ENCODE measurements at places on chromosomes 5 and 9.

GRCh38 chr9:114291064-114291474 is 31.8 kb upstream of the ORM1 start:
- peak; percentile 39 for DNase-seq

DNA sequence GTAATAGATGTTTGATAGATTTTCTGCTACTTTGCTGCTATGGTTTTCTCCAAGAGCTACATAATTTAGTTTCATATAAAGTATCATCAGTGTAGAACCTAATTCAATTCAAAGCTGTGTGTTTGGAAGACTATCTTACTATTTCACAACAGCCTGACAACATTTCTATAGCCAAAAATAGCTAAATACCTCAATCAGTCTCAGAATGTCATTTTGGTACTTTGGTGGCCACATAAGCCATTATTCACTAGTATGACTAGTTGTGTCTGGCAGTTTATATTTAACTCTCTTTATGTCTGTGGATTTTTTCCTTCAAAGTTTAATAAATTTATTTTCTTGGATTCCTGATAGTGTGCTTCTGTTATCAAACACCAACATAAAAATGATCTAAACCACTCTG is 35.1 kb upstream of the CCDC152 start:
- DNase-seq: no peak

DNA sequence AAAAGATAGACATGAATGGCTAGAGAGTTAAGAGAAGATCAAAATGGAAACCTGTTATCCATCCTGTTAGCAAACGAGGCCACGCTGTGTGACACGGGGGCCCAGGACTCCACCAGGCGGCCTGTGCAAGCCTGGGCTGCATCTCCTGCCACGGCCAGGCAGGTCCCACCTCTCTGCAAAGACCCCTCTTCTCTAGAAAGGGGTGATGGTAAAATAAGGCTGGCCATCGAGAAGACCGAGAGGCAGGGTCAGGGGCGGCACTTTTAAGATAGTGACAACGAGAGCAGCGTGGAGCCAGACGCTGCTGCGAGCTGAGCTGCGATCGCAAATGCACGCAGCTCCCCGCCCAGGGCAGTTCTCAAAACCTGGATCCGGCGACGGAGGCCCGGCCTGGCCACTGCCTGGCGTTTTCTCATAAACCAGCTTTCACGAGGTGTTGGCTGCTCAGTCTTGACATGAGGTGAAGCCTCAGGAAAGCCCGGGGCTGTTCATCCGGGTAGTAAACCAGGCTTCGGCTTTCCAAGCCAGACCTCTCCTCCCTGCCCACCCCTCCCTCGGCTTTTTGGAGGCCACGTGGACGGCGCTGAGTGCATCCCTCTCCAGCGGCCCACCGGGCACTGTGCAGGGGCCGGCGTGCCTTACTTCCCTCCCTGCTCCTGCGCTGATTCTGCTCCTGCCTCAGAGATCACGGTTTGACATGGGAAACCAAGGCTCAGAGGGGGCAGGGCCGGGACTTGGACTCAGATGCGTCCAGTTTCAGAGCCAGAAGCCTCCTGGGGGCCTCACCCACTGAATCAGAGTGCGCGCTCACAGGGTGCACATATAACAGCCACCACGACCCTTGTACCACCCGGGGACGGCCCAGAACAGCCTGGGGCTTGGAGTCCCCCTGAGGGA is 151.6 kb upstream of the PHYKPL start:
- DNase-seq: no peak

DNA sequence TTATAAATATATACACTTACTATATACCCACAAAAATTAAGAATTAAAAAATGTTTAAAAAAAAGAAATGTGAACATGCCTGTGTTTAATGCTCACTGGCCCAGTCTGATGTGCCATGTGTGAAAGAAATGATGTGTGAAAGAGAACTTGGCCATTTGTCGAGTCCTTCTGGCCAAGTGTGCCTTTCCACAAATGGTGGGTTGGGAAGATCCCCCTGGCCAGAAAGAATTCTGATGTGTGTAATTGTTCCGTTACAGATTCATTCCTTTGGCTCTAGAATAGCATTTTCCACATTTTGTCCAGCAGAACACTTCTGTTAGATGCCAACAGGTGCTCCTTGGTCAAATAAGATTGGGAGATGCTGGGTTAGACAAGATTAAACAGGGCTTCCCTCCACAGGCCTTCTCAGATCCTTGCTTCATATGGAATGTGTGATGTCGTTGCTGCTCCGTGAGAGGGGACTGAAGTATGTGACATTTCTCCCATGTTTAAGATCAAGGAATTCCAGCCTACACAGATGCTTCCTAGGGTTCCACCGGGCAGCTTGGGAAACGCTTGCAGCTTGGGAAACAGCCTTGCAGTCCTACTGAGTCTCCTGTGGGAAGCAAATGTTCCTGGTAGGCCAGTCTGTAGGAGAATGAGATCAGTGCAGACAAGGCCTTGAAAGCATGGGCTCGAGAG is 32.1 kb downstream of the GDNF start:
- DNase-seq: no peak

DNA sequence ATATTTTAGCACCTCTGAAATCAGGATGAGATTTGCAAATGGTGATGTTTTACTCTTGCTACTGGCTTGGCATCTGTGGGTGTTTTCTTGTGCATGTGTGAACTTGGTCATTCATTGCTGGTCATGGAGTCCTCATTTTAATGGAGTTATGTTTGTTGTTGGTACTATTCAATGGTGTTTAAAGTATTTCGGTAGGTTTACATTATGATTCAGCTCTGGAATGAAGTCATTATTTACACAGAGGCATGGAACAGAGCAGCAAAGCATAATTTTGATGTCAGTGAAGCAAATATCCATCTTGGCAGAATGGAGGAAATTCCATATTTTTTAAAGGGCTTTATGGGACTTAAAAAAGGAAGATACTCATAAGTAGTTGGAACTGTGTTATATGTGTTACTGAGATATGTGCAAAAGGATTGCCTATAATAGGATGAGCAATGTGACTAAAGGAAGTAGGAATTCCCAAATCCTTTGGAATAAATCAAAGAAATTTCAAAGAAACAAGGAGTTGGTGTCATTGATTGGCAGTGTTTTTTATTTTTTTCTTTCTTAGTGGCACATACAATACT is 147.4 kb downstream of the ACTBL2 start:
- no peak for DNase-seq

- no peak for DNase-seq
These were observed 60.2 kb upstream of the SRP19 start for GRCh38 chr5:112800891-112801290.

DNA sequence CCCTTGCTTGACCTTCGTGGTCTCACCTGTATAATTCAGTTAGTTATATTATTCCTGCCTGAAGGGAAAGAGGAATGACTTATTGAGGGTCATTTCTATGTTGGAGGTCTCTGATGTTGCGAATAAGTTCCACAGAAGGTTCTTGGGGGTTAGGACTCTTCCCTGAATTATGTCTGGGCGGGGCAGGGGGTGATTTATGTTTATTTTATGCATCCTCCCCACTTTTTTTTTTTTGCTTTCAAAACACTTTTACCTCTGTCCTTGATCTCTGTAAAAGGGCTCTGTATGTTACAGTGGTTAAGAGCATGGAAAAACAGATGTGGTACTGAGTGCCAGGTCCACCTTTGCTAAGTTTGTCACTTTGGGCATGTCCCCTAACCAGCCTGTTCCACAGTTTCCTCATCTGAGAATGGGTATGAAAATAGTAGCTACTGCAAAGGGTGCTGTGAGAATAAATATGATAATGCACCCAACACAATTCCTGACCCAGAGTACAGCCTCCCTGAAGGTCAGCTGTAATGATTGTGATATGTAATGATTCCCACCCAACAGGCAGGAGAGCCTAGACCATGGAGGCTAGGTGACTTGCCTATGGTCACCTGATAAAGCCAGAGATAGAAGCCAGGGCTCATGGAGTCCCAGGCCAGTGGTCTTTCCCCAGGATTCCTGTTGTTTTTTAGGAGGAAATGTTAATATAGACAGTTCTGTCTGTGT is 54.8 kb downstream of the SLC22A5 start:
- DNase-seq: no peak

- DNase-seq: no peak
These were observed 287.0 kb upstream of the ARRDC3 start for GRCh38 chr5:91670122-91670521.

DNA sequence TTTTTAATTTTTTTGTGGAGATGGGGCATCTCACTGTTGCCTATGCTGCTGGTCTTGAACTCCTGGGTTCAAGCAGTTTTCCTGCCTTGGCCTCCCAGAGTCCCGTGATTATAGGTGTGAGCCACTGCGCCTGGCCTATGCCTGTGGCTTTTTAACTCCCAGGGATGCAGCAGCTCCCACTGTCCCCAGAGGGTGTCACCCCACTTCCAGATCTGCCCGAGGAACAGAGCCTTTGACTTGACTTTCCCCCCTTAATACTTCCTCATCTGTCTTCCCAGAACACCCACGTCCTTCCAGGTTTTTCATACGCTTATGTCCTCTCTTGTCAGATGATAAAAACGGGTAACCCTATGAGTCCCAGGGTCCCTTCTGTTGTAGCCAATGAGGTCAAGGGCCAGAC is 7.6 kb upstream of the PRRC2B start:
- DNase-seq: no peak

DNA sequence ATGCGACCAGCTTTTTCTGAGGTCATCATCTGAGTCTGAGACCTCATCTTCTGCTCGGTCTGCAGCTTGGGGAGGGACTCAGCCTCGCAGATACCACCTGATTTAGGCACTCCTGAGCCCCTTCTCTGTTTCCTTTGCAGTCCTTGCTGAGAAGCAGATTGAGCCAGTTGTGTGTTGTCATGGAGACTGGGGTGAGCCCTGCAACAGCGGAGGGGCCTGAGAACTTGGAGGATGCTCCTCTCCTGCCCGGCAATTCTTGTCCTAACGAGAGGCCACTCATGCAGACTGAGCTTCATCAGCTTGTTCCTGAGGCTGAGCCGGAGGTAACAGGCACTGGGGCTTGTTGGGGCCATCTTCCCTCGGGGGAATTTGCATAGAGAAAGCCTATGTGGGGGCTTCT is 19.2 kb downstream of the TEX53 start:
- DNase-seq: no peak

- DNase-seq: no peak
These were observed 214.0 kb downstream of the ENC1 start for GRCh38 chr5:74426506-74426905.

DNA sequence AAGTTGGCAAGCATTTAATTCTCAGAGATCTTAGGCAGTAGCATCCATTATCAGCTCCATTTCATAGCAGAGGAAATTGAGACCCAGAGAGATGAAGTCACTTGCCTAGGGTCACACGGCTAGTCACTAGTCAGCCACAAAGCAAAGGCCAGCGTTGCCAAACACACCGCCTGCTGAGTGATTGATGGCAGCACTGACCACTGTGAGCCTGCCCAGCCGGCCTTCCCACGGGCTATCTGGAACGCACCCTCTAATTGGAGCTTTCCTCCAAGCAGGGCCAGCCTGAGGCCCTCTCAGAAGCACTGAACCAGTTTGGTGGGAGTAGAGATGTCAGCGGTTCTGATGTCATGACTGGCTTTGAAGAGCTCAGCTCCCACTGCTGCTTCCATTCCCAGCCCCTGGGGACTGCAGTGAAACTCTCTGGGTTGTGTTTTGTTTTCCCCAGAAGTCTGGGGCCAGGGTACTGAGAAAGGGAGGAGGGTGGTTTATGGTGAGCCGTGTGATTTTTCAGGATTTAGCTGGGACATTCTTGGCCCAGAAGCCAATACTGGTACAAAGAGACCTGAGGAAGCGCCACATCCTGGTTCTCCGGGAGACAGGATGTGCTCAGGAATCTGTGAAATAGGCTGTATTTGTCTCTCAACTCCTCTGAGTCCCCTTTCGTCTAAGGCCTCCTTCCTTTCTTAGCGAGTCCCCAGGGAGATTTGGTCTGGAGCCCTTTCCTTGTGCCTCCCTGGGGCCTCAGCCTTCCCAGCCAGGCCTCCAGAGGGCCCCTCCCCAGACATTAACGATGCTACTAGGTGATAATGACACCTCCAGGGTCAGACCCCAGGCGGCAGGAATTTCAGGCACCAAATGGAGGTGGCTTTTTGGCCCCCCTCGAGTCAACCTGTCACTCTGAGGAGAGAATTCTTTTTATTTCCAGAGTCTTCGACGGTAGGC is 44.5 kb downstream of the SPRY4 start:
- DNase-seq: no peak

GRCh38 chr5:102625928-102626327 is 127.1 kb upstream of the SLCO6A1 start:
- DNase-seq: no peak

- DNase-seq: no peak
These were observed 30.6 kb upstream of the IL6ST start for GRCh38 chr5:56025151-56025885.

GRCh38 chr5:39520232-39520572 is 95.4 kb upstream of the DAB2 start:
- no peak for DNase-seq

DNA sequence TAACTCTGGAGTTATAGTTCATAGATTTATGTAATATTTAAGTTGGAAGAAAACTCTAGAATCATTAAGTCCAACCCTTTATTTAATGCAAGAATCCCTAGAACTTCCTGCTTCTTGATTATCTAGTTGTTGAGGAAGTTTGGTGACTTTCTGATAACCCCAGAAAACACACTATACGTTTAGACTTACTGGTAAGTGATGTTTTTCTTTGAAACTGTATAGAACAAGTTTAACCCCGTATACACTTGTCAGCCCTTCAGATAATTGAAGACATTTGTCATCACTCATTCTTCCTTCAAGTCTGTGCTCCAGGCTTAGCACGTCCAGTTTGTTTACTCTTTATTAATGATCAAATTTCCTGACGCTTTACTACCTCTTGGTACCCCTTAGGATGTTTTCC is 9.0 kb downstream of the NDUFS4 start:
- DNase-seq: no peak

- DNase-seq: no peak
These were observed 2.7 kb upstream of the KIF4B start for GRCh38 chr5:155010881-155011280.

- no peak for DNase-seq
These were observed 276.0 kb upstream of the DAP start for GRCh38 chr5:11037080-11037479.

DNA sequence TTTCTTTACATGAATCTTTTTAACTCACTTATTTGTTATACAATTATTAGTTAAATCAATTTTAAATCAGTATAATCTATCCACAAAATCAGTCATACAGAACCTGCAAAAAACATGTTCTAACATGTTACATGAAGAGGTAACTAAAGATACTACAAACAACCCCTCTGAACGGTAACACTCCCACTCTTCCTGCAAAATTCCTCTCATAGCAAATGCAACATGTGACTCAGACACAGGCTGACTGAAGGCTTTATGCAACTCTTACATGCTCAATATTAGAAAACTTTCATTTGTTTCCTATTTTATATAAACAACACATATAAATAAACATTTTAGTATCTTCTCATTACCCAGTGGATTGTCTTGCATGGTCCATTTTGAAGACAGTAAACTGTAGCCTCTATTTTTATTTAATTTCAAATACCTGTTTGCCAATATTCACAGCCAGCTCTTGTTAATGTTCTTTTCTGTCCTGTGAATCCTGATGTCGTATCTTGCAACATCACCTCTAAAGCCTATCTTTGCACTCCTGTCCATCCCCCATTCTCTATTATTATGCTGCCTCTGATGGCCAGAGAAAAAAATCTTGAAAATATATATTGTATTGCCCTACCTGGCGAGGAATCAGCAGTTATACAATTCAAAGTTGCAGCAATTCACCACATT is 100.5 kb upstream of the CCDC152 start:
- no peak for DNase-seq

Data from stimulated activated CD4-positive, alpha-beta T cell treated with anti-CD3 and anti-CD28 coated beads, Interleukin-2, amount 100 ng/mL, for 4 hours (primary cell).